ENCODE measurements at places on chromosomes 5 and 9.

DNA sequence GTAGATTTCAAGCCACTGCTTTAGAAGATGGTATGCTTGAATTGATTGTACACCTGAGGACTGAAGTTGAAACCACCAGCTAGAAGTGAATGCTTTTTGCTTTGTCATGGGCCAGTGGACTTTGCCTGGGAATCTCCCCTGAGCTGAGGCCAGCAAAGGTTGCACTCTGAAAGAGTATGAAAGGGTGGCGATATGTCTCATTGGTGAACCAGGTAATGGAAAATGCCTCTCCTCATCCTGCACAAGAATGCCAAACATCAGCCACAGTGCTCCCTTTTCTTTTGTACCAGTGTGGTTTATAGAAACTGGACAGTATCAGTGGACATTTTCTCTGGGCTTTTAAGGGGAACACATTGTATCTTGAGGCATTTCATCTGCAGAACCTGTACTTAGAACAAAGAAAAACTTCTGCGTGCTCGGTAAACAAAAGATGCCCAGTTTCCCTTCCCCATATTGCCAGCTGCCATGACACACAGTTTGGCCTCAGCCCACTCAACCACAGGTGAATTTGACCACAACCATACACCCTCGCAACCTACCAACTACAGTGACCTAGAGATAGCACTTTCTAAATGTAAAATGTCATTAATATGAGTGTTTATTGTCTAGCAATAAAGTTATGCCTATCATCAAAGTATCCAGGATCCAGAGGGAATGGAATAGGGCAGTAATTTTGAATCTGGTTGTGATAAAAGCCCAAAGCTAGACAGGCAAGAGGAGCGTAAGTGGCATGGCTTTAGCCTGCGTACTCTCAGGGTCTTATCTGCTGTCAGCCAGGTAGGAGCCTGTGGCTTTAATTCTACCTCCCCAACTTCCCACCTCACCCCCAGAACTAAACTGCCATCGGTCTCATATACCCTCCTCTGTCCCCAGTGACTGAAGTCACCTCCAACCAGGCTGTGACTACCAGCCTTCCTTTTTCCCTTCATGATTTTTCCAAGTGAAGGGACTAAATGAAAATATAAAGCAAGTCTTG, 79.5 kb upstream of the LHFPL2 start:
- DNase-seq: no peak

DNA sequence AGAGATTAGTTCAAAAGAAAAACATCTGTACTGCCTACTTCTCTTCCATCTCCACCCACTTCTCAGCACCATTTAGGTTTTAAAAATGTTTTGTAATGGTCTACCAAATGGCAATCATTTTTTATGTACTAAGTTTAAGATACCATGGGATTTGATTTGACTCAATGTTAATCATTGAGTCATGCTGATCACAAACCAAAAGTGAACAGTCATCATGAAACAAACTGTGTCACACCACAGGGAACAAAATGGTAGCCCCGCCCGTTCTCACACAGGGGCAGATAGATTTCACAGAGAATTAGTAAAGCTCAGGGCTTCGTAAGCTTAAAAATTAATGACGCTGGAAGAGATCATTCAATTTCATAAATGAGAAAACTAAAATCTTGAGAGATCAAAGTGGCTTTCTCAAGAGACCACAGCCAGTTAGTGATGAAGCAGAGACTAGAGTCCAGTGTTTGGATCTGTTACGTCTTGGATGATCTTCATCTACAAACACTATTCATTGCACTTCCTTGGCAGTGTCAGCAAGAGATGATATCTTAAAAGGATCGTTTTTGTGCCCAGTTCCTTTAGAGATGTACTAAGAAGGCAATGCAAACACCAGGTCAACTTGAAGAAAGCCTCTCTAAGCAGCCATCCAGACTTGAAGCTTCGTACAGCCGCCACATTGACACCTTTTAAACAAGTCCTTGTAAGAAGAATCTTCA, 33.9 kb upstream of the TRIO start:
- no peak for DNase-seq

DNA sequence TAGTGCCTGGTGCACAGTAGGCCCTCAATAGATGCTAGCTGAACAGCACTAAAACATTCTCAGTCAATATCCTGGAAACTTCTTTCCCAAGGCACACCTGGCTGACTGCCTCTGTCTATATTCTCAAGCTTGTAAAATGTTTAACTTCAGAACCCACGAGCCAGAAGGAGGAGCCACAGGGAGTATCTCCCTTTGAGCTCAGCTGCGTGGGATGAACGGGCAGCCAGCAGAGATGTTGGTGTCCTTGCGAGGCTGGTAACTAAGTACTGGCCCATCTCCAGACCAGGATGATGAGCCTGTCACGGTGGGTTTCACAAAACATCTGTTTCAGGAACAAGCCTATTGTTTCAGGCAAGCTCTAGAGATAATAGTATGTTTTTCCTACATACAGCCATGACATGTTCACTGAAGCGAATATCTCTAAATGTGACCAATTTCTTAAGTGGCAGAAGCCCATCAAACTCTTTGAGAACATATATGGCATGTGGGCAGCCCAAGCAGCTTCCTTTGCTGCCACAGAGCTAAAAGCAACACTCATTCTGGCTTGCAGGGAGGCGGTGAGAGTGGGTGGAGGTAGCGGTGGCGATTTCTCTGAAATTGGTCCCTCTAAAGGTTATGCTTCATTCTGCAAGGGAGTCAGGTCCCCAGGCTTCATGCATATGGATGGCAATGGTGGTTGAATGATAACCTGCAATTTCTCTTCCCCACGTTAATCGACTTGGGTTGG, 206.2 kb downstream of the TTLL11 start:
- no peak for DNase-seq

- no peak for DNase-seq
These were observed 913.1 kb downstream of the EFNA5 start for GRCh38 chr5:106757672-106758071.

DNA sequence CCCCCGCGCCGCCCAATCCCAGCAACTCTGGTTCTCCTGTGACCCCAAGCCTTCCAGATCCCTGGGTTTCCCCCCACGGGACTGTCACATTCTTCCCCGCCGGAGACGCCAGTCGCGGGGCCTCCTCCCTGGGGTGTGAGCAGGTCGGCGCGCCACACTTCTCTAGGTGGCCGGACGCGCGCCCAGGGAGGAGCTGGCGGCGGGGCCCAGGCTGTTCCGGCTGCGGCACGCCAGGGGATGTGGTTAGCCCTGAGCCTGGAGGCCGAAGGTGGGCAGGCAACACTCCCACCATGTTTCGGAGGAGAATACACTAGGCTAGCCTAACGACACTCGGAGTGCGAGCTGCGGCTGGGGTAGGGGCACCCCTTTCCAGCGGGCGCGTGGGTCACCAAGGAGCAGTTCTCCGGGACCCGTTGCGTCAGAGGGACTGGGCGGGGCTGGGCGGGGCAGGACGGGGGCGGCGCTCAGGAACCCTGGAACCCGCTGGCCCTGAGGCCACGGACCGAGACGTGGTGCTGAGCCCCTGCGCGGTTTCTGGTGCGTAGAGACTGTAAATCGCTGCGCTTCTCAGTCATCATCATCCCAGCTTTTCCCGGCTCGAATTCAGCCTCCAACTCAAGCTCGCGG, at the start of gene SLC27A6:
TSS of gene SLC27A6 (plus strand) at position 478 of the 627 bp plus-strand sequence. CDS start 650 bp downstream, outside the sequence.
- DNase-seq: no peak

DNA sequence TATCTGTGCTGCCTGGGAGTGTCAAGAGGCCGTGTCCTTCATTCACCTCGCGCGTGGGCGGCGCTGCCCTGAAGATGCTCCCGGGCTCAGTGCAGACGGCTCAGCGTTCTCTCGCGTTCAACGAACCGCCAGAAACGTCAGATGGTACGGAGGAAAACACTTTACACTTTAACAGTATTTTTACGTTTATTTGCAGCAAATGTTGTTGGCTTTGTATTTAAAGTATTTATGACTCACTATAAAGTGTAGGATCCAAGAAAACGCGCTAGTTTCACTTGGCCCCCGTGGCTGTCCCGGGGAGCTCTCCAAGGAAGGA, 544 bp upstream of the ERCC6L2 start:
- no peak for DNase-seq

GRCh38 chr5:1974501-1975405, 92.0 kb upstream of the IRX4 start:
- no peak for DNase-seq

GRCh38 chr5:146877178-146877681, 1.3 kb downstream of the PPP2R2B start:
- DNase-seq: no peak

DNA sequence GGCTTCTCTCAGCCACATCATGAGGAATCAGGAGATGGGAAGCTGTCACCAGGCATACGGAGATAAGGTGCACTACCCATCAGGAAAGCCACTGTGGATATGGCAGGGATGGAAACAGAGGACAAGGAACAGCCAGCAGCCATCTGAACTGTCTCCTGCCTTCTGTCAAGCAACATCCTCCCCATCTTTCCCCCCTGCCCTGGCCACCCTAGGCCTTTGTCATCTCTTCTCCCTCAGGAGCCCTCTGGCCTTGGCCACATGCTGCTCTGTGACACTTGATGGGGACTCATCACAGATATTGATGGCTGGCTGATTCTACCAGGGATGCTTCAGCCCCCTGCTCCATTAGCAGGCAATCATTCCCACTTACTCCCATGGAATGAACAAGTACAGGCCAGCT, 21.1 kb upstream of the MEIKIN start:
- DNase-seq: no peak

- DNase-seq: peak; percentile 60
These were observed 2.3 kb downstream of the P4HA2 start for GRCh38 chr5:132225165-132226032.

DNA sequence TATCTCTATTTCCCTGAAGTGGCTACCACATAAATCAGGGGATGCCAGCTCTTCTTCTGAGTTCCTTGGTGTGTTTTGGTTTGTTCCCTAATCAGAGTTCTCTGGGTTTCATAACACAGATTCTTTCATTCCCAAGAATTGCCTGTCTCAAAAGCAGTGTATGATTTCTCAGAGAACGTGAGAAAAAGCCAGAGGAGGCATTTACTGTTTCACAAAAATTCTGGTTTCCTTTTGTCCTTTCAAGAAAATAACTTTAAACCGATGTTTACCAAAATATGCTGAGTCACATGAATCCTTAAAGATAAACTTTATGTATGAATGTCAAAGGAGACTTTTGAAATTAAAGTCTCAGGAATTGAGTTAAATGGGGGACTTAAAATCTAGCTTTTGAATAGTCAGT, 314.3 kb downstream of the EBF1 start:
- no peak for DNase-seq

All from COR-L47 (cell line).